ENCODE measurements at places on chromosomes 16 and 17.

- no peak for DNase-seq
Observed at GRCh38 chr16:47925811-47926460, 229.9 kb downstream of the ABCC12 start.

DNA sequence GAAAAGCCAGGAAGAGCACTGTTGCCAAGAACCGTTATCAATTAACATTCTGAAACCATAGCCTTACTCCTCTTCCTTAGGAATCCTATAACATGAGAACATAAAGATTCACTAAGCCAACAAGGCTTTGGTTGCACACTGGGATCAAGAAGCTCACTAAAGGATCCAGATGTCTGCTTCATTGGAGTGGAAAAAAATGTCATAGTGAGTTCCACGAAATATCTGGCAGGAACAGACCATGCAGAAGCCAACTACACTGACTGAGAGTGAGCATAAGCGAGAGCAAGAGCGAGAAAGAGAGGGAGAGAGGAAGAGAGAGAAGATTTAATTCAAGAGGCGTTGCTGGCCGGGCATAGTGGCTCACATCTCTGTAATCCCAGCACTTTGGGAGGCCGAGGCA, 13.4 kb upstream of the MEIOC start:
- no peak for DNase-seq

GRCh38 chr16:19375561-19376158, 42.0 kb upstream of the TMC5 start:
- DNase-seq = peak; percentile 43

- DNase-seq = no peak
Observed at GRCh38 chr16:72797621-72798020, 250.3 kb downstream of the ZFHX3 start.

DNA sequence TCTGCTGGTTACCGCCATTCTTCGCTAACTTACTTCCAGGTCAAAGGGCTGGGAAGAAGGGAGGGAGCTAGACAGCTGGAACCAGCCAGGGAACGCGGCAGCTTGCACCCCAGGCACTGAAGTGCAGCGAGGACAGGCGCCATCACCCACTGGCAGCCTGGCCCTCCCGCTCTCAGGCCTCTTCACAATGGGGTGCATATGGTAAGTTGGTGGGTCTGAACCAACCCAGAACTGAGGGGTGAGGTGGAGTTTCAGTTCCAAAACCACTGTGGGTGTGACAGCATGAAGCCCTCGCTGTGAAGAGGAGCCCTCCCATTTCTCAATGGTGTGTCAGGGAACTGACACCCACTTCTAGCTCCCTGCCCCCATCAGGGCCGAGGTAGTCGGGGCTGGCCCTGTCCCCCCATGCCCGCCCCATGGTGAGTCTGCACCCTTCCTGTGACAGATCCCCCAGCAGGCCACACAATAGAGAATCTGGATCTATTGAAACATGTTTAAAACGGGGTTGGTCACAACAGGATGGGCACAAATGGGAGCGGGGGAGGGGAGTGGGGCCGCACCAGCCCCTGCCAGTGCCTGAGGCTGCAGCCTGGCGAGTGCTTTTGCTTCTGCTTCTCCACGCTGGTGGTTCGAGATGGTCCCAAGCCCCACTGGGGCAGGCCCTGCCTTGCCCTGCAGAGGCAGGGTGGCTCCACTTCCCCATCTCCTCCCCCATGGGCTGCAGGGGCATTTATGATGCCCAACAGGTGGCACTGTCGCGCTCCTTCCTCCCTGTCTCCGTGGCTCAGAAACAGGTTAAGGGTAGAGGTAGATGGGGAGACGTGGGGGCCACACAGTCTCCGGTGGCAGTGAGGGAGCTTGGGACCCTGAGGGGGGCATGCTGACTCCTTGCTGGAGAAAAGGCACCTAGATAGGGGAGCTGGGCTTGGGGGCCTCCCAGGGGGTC, 2.3 kb downstream of the LIMD2 start:
- no peak for DNase-seq

DNA sequence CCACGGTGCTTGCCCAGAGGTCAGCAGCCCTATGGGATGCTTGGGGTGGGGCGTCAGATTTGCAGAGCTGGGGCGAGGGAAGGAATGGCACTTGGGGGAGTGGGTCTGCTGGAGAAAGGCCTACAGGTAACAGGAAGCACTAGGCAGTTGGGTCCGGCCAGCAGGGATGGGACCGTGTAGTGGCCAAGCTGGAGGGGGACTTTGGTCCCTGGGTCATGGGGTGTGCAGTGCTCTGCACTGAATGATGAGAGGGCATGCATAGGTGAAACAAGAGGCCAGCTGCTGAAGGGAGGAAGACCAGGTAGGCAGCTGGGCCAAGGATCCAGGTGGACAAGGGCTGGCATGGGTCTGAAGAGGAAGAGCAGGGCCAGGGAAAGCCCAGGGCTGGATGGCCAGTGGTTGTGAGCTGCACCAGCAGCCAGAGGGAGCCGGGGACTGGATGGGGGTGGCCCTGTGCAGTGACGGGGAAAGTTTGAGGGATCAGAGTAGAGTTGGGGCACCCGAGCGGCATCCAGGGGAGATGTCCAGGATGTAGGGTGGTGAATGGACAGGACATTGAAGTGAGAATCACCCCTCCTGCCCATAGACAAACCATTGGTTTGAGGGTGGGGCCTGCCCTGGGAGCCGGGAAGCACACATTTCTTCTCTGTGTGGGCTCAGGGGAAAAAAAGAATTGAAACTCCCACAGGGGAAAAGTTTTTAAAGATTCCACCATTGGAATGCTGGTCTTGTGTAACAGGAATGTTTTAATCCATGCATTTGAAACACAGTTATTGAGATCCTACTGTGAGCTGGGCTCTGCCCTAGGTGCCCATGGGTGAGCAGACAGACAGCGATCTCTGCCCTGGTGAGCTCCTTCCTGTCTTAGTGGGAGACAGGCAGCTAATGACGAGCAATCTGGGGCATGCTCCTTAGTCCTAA, 25.1 kb downstream of the RAI1 start:
- no peak for DNase-seq

DNA sequence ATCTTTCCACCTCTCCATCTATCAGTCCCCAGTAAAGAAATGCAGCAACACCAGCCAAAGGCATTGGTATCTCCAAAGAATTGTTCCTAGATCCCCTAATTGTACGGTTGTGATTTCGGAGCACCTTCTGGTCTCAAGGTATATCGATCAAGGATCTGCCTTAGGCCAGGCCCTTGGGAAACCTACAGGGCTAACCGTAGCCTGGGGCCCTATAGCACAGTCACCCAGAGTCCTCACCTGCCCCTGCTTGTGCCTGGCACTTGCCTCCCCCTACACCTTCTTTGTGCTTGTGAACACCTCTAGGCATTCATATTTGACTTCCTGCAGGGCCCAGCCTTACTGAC, 16.8 kb upstream of the AURKB start:
- no peak for DNase-seq

- DNase-seq = no peak
Observed at GRCh38 chr16:50411034-50411433, 42.2 kb upstream of the BRD7 start.

DNA sequence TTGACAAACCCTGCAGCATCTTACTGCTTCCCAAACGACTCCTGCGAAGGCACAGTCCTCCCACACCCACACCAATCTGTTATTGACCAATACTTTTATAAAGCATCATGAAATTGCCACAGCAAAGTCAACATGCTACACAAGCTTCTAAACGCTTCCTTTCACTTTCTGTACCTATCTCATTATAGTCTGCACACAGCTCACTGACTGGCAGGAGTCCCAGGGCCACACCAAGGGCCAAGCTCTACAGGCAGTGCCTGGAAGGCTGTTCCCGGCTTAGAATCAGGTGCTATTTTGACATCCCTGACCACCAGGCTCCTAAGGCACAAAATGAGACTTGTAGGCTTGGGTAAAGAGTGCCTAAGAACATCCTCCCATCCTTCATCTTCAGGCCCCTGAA, 39.5 kb downstream of the USP7 start:
- DNase-seq = no peak

GRCh38 chr17:58530655-58531054, 16.2 kb upstream of the MTMR4 start:
- no peak for DNase-seq

GRCh38 chr16:17131351-17131750, 339.4 kb downstream of the XYLT1 start:
- no peak for DNase-seq
